ENCODE measurements at places on chromosomes 6 and 20. TPM values are rescaled to one million over a fixed set of nuclear protein-coding genes. Genes with fewer than 3 reads are reported as not detected.

ACSS1 gene
- total RNA-seq: 35.1 TPM

GRCh38 chr20:11229772-11230171 is 556.0 kb upstream of the JAG1 start:
- no peak overlapping the region for H3K4me3 ChIP-seq
- H3K4me1 ChIP-seq: peaks cover 11% of the 10 kb centered on the region
- H3K36me3 ChIP-seq: no peaks in the 10 kb centered on the region
- H3K27me3 ChIP-seq: no peaks in the 10 kb centered on the region
- no peak for DNase-seq

- H3K4me1 ChIP-seq: peaks cover 12% of the 10 kb centered on the region
- no peak overlapping the region for H3K4me3 ChIP-seq
- no peak overlapping the region for H3K27ac ChIP-seq
- DNase-seq: peak; percentile 53
These were observed 35.7 kb downstream of the MGME1 start for GRCh38 chr20:18004384-18005031.

TEAD3 gene
- total RNA-seq: 11.3 TPM

DNA sequence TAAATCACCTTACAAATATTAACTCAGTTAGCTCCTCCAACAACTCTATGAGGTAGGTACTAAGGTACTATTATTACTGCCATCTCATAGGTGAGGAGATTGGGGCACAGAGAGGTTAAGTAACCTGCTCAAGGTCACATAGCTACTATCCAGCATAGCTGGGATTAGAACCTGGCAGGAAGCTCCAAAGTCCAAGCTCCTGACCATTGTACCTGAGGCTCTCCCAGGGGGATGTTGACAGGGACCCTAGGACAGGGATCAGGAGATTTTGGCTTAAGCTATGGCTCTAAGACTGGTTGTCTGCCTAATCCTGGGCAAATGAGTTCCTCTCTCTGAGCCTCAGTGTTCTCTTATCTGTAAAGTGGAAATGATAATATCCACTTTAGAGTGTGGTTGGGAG is 59.3 kb downstream of the HNF4A start:
- peaks cover 10% of the 10 kb centered on the region for H3K27me3 ChIP-seq
- H3K27ac ChIP-seq: no peak overlapping the region
- no peak for DNase-seq
- H3K4me3 ChIP-seq: no peak overlapping the region

FOXS1 gene
- 2.3 TPM for total RNA-seq

AGER gene
- total RNA-seq: 10.2 TPM

GRCh38 chr20:43188234-43188653 is 1.5 kb downstream of the PTPRT start:
- H3K4me3 ChIP-seq: no peak overlapping the region
- no peaks in the 10 kb centered on the region for H3K27me3 ChIP-seq
- DNase-seq: no peak
- no peak overlapping the region for H3K27ac ChIP-seq

ERVFRD-1 gene
- 0.17 TPM for total RNA-seq

SMIM26 gene
- 47.7 TPM for total RNA-seq

GPX5 gene
- not detected for total RNA-seq

DNA sequence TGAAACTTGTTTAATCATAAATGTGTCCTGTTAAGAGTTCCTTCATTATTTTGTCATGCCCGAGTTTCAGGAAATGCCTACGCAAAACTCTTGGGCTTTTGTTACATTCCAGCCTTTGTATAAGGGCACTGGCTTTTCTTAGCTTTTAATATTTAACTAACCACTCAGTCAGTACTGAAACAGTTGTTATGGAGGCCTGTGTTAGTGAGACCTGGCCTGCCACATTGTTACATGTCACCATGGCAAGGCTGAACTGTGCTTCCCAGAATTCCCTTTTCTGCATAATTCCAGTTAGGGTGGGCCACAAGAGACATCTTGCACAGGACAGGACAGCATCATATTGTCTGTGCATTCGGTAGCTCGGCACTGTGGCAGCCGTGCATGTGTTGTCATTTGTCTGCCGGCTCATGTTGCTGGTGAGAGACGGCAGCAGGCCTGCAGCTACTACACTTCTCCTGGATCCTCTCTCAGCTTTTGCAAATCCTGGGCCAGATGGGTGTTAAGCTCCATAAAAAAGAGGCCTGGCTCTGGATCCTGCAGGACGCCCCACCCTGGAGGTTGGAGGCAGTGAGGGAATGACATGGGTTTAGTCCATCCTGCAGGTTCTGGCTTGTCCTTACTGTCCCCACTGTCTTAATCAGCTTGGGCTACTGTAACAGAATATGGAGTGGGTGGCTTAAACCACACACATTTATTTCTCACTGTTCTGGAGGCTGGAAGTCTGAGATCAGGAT is 128.8 kb upstream of the DTNBP1 start:
- DNase-seq: no peak
- H3K36me3 ChIP-seq: no peaks in the 10 kb centered on the region
- no peaks in the 10 kb centered on the region for H3K4me1 ChIP-seq
- no peak overlapping the region for H3K4me3 ChIP-seq

SGK2 gene
- total RNA-seq: 1.3 TPM

PDYN gene
- total RNA-seq: not detected

BCKDHB gene
- 10.9 TPM for total RNA-seq

SYS1 gene
- total RNA-seq: 34.2 TPM

GRCh38 chr6:42502127-42502526 is 50.4 kb upstream of the TRERF1 start:
- H3K4me1 ChIP-seq: no peaks in the 10 kb centered on the region
- no peaks in the 10 kb centered on the region for H3K36me3 ChIP-seq
- no peak for DNase-seq
- no peaks in the 10 kb centered on the region for H3K27me3 ChIP-seq

GRCh38 chr6:83051377-83052172 is 14.1 kb downstream of the UBE3D start:
- H3K4me1 ChIP-seq: no peaks in the 10 kb centered on the region
- H3K27me3 ChIP-seq: no peaks in the 10 kb centered on the region
- DNase-seq: no peak
- H3K27ac ChIP-seq: no peak overlapping the region
- peaks cover 3% of the 10 kb centered on the region for H3K36me3 ChIP-seq

GRCh38 chr6:149271348-149272340 is 45.9 kb upstream of the TAB2 start:
- peak; percentile 84 for DNase-seq
- H3K36me3 ChIP-seq: no peaks in the 10 kb centered on the region
- H3K27me3 ChIP-seq: no peaks in the 10 kb centered on the region
- peaks cover 51% of the 10 kb centered on the region for H3K4me1 ChIP-seq
- peak overlapping the region; percentile 87 for H3K27ac ChIP-seq

MYLK2 gene
- 1.3 TPM for total RNA-seq

DNA sequence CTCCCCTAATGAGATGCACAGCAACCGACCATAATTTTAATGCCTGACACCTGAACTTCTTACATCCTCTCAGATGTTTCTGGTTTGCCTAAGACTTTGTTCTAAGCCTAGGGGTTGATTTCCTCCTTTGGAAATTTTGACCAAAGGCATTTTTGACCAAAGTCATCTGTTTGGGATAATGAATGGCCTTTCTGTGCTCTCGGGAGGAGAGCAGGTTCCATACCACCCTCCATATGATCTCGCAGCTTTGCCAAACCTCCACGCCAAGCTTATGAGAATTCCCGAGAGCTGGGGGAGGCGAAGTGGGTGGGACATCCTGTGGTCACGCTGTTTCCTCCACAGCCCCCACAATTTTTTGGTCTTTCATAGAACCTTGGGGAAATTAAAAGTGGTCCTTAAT is 91.7 kb downstream of the SCML4 start:
- no peaks in the 10 kb centered on the region for H3K27me3 ChIP-seq
- H3K4me3 ChIP-seq: no peak overlapping the region
- H3K27ac ChIP-seq: peak overlapping the region; percentile 68

DNA sequence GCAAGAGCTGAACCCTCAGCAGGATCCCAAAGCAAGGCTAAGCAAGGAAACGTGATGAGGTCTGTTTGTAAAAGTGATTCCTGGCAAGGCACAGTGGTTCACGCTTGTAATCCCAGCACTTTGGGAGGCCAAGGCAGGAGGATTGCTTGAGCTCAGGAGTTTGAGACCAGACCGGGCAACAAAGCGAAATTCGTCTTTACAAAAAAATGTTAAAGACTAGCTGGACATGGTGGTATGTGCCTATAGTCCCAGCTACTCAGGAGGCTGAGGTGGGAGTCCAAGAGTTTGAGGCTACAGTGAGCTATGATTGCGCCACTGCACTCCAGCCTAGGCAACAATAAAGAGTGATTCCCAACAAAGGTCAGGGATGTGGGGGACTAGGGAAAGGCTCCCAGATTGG is 4.1 kb upstream of the XKR7 start:
- H3K4me3 ChIP-seq: no peak overlapping the region
- no peaks in the 10 kb centered on the region for H3K36me3 ChIP-seq
- no peaks in the 10 kb centered on the region for H3K27me3 ChIP-seq
- no peak for DNase-seq
- no peak overlapping the region for H3K27ac ChIP-seq

GRCh38 chr6:48069280-48069679 is 41.7 kb downstream of the PTCHD4 start:
- H3K27me3 ChIP-seq: peaks cover 10% of the 10 kb centered on the region
- no peak overlapping the region for H3K27ac ChIP-seq
- H3K4me3 ChIP-seq: no peak overlapping the region
- no peaks in the 10 kb centered on the region for H3K36me3 ChIP-seq
- no peaks in the 10 kb centered on the region for H3K4me1 ChIP-seq

- H3K36me3 ChIP-seq: no peaks in the 10 kb centered on the region
- no peak for DNase-seq
- H3K4me3 ChIP-seq: no peak overlapping the region
- H3K27ac ChIP-seq: no peak overlapping the region
- peaks cover 60% of the 10 kb centered on the region for H3K4me1 ChIP-seq
- no peaks in the 10 kb centered on the region for H3K27me3 ChIP-seq
These were observed 3.0 kb upstream of the RAB44 start for GRCh38 chr6:36694616-36695015.

- H3K4me3 ChIP-seq: no peak within 1 kb of the TSS
- no peaks in the 10 kb centered on the region for H3K36me3 ChIP-seq
- H3K27ac ChIP-seq: no peak within 1 kb of the TSS
- peak; percentile 63 for DNase-seq
- peaks cover 6% of the 10 kb centered on the region for H3K4me1 ChIP-seq
- H3K27me3 ChIP-seq: peaks cover 35% of the 10 kb centered on the region
These were observed at the start of gene RIMS1 for GRCh38 chr6:71886184-71887005. RIMS1 (plus strand) TSS chr6:71886550; CDS start chr6:71887024, 474 bp downstream.

DNA sequence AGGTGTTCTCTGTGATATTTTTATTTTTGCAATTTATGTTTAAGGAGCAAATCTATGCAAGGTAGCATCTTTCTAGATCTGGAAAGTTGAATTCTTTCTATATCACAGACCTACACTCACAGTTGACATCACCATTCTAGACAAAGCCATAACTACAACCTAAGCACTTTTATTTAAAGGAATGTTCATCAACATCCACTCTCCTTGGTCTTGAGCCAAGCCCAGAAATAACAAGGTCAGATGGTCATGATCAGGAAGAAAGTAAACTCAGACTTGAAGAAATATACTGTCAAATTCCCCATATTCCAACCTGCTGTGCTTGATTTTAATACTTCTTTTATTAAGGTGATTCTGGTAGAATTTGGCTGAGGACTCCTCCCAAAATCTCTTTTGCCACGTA is 32.2 kb downstream of the MMUT start:
- no peaks in the 10 kb centered on the region for H3K4me1 ChIP-seq
- H3K27me3 ChIP-seq: no peaks in the 10 kb centered on the region
- no peak overlapping the region for H3K4me3 ChIP-seq
- H3K27ac ChIP-seq: no peak overlapping the region

DNA sequence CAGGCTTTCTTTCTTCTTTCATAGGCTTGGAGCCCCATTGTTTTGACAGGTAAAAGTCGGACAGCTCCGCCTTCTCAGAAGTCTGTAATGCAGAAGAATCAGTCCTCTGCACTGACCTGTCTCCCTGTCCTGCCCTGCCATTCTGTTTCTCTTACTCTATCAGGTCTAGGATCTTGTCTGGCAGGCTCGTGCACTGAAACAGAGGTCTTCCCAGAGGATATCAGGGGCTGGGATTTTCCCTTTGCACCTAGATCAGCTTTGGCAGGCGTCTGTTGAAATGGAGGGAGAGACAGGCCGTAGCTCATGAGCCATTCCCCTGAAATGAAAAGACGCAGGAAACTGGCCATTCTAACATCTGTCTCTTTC is 25.0 kb downstream of the KIF3B start:
- H3K27me3 ChIP-seq: no peaks in the 10 kb centered on the region
- no peak overlapping the region for H3K27ac ChIP-seq
- H3K36me3 ChIP-seq: no peaks in the 10 kb centered on the region
- DNase-seq: peak; percentile 14
- H3K4me3 ChIP-seq: no peak overlapping the region

DNA sequence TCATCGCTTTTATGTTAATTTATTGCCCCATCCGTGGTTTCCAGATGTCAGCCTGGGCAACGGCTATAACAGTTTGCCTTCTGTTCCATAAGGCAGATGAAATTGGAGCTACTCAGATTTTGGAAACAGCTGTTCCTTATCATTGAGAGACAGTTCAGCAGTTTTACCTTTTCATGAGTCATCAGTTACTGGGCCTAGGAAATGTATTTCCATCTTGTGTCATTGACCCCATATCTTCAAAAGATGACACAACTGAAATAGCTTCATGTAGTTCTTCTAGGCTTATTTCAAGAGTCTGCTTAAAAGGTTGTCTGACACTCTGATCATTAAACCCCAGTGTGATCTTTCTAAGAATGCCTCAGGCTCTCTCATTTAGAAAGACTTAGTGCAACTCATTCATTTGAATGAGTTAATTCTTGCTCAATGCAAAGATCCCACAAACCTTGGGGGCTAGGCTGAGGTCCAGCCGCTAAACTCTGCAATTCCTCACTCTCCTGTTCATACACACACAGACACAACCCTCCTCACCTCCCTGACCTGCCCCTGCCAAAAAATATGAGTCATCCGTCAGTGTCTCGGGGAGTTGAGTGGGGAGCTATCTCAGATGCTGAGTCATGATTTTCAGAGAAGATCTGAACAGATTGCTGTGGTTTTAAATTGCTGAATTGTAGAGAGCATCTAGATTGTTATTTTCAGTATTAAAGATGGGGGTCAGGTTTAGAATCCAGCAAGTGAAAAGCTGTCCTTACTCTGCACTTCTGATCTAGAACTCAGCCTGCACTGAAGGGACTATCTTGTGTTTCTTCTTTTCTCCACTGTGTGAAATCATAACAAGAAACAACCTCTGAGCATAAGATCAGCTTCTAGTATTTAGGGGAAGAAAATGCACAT is 61.8 kb downstream of the RPP40 start:
- H3K27me3 ChIP-seq: no peaks in the 10 kb centered on the region
- H3K4me3 ChIP-seq: no peak overlapping the region
- no peak for DNase-seq
- peaks cover 36% of the 10 kb centered on the region for H3K4me1 ChIP-seq
- H3K36me3 ChIP-seq: peaks cover 19% of the 10 kb centered on the region

MGME1 gene
- total RNA-seq: 20.9 TPM

DNA sequence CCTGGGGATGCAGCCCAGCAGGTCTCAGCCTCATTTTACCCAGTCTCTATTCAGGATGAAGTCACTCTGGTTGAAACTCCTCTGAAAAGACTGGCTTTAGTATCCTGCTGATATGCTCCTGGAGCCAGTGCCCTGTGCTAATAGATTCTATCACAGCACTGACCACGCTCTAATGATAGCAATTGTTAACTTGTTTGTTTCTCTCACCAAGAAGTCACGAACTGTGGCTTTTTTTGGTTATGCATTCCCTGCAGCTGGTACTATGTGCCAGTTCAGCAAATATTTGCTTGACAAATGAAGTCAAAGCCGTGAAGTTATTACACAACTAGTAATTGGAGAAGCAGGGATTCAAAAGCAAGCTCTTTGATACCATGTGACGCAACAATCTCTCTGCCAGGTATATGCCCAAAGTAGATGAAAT is 754.6 kb downstream of the KIF16B start:
- H3K27ac ChIP-seq: no peak overlapping the region
- no peaks in the 10 kb centered on the region for H3K36me3 ChIP-seq
- DNase-seq: no peak
- H3K27me3 ChIP-seq: no peaks in the 10 kb centered on the region
- H3K4me3 ChIP-seq: no peak overlapping the region

Measured in spleen (tissue), 13 donors.